Activated CD8-positive, alpha-beta memory T cell treated with anti-CD3 and anti-CD28 coated beads, Interleukin-2, amount 10 ng/mL, durations not matched to agents 7 days and 5 days (primary cell): ENCODE measurements at places on chromosomes 3 and 15. TPM values are rescaled to one million over a fixed set of nuclear protein-coding genes. Genes with fewer than 3 reads are reported as not detected.

DNA sequence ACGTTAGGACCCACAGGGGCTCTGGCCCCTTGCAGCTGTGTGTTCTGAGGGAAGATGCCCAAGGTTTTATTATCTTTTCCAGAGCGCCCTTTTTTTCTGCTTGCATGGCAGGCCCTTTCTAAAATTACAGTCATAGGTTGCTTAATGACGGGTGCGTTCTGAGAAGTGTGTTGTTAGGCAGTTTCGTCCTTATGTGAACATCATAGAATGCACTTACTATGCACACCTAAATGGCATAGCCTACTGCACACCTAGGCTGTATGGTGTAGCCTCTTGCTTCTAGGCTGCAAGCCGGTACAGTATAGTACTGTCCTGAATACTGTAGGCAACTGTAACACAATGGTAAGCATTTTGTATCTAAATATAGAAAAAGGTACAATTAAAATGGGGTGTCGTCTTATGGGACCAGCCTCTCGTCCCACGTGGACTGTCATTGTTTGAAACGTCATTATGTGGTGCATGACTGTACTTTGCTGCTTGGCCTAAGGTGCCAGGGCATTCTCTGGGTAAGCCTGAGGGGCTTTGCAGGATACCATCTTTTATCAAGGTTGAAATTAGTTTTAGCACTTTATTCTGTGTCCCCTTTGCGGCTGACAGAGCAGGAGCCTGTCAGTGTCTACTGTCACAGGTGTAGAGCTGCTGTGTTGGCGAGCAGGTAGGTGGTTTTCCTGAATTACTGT lies 10.9 kb downstream of the KLF13 start:
- no peaks in the 10 kb centered on the region for H3K27me3 ChIP-seq
- H3K36me3 ChIP-seq, result peaks cover 15% of the 10 kb centered on the region
- no peak for DNase-seq
- H3K4me3 ChIP-seq, result no peak overlapping the region

- DNase-seq, result no peak
- no peak overlapping the region for H3K27ac ChIP-seq
- no peaks in the 10 kb centered on the region for H3K36me3 ChIP-seq
- no peaks in the 10 kb centered on the region for H3K27me3 ChIP-seq
- H3K4me3 ChIP-seq, result no peak overlapping the region
- H3K4me1 ChIP-seq, result no peaks in the 10 kb centered on the region
Observed at GRCh38 chr3:154766765-154767503, 313.2 kb upstream of the MME start.

- H3K4me1 ChIP-seq, result peaks cover 26% of the 10 kb centered on the region
- H3K27me3 ChIP-seq, result peaks cover 5% of the 10 kb centered on the region
- H3K27ac ChIP-seq, result no peak overlapping the region
- no peak overlapping the region for H3K4me3 ChIP-seq
- DNase-seq, result no peak
Observed at GRCh38 chr15:81073801-81074200, 60.3 kb upstream of the CFAP161 start.

GRCh38 chr3:139124197-139124596 lies 79.5 kb upstream of the PRR23C start:
- peaks cover 20% of the 10 kb centered on the region for H3K4me1 ChIP-seq
- no peaks in the 10 kb centered on the region for H3K27me3 ChIP-seq
- H3K4me3 ChIP-seq, result no peak overlapping the region
- H3K36me3 ChIP-seq, result no peaks in the 10 kb centered on the region
- H3K27ac ChIP-seq, result no peak overlapping the region

The SMC4 gene
- 279 TPM for total RNA-seq

The PLA2G4E gene
- 0.05 TPM for total RNA-seq
